HCT116 (cell line): ENCODE measurements at places on chromosomes 12 and 14. TPM values are rescaled to one million over a fixed set of nuclear protein-coding genes. Genes with fewer than 3 reads are reported as not detected.

CBLN3 gene
- total RNA-seq: 2.0 TPM

GRCh38 chr14:77014004-77014604 is 14.4 kb downstream of the IRF2BPL start:
- peaks cover 7% of the 10 kb centered on the region; the same call in 1 of the 2 replicates for H3K4me1 ChIP-seq
- H3K27me3 ChIP-seq: no peaks in the 10 kb centered on the region
- no peaks in the 10 kb centered on the region for H3K36me3 ChIP-seq
- no peak for DNase-seq
- H3K27ac ChIP-seq: no peak overlapping the region
- no peak overlapping the region for H3K4me3 ChIP-seq

PEBP1 gene
- 220 TPM for total RNA-seq

DNA sequence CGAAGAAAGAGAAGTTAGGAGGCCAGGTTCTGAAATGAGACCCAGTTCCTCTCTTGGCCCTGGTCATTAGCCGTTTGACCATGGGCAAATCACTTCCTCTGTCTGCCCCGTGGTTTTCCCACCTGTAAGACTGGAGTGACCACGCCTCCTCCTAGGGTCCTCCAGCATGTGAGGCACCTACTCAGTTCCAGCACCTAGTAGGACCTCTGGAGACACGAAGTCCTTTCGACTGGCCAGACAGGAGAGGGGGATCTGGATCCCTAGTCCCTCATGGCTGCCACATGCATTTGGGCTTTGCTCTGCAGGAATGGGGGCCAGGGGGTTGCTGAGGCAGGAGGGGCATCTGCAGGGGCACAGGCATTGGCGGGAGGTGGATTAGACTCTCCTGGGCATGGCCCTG is 16.3 kb downstream of the TRPV4 start:
- H3K4me1 ChIP-seq: peaks cover 6% of the 10 kb centered on the region; the same call in 1 of the 2 replicates
- no peak overlapping the region for H3K4me3 ChIP-seq
- no peak for DNase-seq
- no peaks in the 10 kb centered on the region for H3K36me3 ChIP-seq
- H3K27me3 ChIP-seq: no peaks in the 10 kb centered on the region
- H3K27ac ChIP-seq: no peak overlapping the region

TMEM132C gene
- not detected for total RNA-seq

DNA sequence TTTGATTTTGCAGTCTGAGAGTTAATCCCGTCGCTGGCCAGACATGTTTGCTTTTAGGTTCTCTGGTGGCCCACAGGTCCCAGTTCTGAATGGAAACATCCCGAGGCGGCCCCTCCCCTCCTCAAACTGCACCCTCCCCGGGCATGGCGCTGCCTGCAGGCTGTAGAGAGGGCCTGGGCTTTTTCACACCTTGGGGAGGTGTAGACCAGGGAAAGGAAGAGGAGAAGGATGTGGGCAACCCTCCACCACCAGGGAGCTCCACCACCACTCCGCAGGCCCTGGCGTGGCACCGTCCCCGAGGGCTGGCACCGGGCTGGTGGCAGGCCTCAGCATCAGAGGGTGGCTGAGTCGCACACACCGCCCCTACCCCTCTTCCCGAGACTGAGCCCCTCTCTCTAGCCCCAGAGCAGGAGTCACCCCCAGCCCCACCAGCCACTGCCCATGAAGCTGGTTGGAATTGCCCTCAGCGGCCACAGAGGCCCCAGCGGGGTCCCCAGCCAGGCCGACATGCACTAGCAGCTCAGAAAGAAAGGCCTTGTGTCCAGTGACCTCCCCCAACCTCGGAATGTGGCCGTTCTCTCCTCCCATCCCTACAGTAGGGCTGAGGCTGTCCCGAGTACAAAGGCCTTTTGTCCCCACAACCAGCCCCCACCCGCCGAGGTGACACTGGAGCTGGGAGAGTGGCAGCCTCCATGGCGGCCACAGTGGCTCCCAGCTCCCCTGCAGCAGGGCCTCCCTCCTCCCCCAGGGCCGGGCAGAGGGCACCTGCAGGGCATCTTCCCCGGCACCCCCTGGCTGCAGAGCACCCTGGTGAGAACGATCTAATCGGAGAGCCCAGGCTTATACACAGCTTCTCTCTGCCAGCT is 23.5 kb upstream of the INF2 start:
- H3K36me3 ChIP-seq: no peaks in the 10 kb centered on the region
- peak overlapping the region; percentile 73 for H3K27ac ChIP-seq
- peaks cover 43% of the 10 kb centered on the region for H3K4me1 ChIP-seq
- peak overlapping the region; percentile 22 for H3K4me3 ChIP-seq
- DNase-seq: peak; percentile 91

- no peak overlapping the region for H3K27ac ChIP-seq
- no peaks in the 10 kb centered on the region for H3K4me1 ChIP-seq
- no peaks in the 10 kb centered on the region for H3K36me3 ChIP-seq
- DNase-seq: no peak
- no peak overlapping the region for H3K4me3 ChIP-seq
Observed at GRCh38 chr14:31360919-31361662, 59.3 kb downstream of the HEATR5A start.

DNA sequence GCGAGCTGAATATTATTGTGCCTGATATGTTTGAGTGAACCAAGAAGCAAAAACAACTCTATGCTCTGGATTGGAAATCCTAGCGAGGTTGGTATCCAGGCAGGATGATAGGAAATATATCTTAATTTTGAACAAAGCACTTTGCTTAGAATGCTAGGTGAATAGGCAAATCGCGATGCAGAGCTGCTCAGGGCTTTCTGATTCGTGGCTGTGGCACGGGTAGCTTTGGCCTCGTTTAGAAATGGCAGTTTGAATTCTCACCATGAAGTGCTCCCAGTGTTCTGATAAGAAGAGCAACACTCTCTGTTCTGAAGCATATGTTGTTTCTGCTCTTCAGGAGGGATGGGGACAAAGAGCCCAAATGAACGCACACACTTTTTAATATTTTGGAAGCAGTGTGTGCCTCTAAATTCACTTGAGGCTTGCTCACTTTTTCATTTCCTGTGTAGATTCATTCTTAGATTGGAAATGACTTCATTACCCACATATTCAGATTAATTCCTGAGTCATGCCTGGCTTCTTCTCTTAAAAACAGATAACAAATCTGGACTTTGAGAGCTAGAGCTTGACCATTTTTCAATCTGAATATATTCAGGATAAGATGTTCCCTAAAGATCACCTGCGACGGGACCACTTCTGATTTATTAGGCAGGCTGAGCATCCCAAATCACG is 200.9 kb downstream of the RPAP3 start:
- no peak overlapping the region for H3K4me3 ChIP-seq
- no peak for DNase-seq
- no peaks in the 10 kb centered on the region for H3K36me3 ChIP-seq
- no peak overlapping the region for H3K27ac ChIP-seq
- no peaks in the 10 kb centered on the region for H3K4me1 ChIP-seq

- H3K4me3 ChIP-seq: no peak overlapping the region
- no peak for DNase-seq
- no peaks in the 10 kb centered on the region for H3K4me1 ChIP-seq
- no peak overlapping the region for H3K27ac ChIP-seq
Observed at GRCh38 chr12:66160704-66161103, 9.1 kb downstream of the TMBIM4 start.

GRCh38 chr12:93790472-93791152 is 113.4 kb downstream of the CRADD start:
- H3K27me3 ChIP-seq: no peaks in the 10 kb centered on the region
- DNase-seq: no peak
- H3K4me3 ChIP-seq: no peak overlapping the region

GRCh38 chr14:54743382-54743781 is 159.2 kb downstream of the GCH1 start:
- H3K4me1 ChIP-seq: no peaks in the 10 kb centered on the region
- H3K36me3 ChIP-seq: no peaks in the 10 kb centered on the region
- no peak overlapping the region for H3K27ac ChIP-seq
- no peak for DNase-seq

TECPR2 gene
- 12.2 TPM for total RNA-seq

GRCh38 chr12:108198043-108198442 is 69.0 kb downstream of the WSCD2 start:
- no peaks in the 10 kb centered on the region for H3K36me3 ChIP-seq
- H3K4me3 ChIP-seq: no peak overlapping the region

GRCh38 chr14:64968167-64968566 is 4.0 kb downstream of the RAB15 start:
- no peaks in the 10 kb centered on the region for H3K36me3 ChIP-seq
- no peaks in the 10 kb centered on the region for H3K27me3 ChIP-seq
- no peak overlapping the region for H3K4me3 ChIP-seq
- DNase-seq: no peak

DNA sequence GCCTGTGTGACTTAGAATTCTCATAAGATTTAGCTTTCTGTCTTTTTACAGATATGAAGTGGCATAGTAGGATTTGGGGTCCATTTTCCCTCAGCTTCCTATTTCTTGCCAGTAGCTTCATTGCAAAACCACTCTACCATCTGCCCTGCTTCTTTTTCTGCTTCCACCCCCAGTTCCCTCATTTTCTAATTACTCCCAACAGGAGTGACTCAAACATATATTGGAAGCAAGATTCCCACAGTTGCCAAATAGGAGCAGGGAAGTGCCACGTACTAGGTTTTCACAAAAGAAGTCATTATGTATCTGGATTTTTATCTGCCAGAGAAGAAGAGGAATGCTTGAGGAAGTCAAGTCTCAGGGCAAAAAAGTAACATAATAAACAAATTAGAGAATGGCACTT is 64.1 kb downstream of the ANO4 start:
- no peaks in the 10 kb centered on the region for H3K4me1 ChIP-seq
- no peak overlapping the region for H3K4me3 ChIP-seq
- no peaks in the 10 kb centered on the region for H3K27me3 ChIP-seq
- no peak for DNase-seq
- no peaks in the 10 kb centered on the region for H3K36me3 ChIP-seq

DNA sequence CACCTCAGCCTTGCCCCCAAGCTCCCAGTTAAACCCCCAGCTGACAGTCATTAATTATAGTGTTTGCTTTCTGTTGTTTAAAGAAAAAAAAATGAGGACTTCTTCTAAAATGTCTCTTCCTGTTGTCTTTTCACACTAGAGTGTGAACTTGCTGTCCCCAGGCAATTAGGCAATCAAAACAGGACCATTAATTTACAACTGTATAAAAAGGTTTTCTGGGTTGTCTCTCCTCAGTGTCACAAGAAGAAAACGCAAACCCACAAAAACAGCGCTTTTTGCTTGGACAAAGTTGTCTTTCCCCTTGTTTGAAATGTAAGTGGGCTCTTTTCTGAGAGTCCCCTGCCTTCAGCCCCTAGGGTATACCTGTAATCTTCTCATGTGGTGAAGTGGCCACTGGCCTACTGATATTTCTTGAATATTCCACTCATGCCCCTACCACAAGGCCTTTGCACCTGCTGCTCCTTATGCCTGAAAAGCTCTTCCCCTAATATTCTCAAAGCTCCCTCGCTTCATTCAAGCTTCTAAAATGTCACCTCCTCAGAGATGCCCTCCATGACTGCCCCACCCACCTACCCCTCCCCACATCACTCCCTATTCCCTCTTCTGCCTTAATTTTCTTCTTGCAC is 158.9 kb upstream of the PWP1 start:
- H3K4me3 ChIP-seq: no peak overlapping the region
- no peak for DNase-seq
- no peaks in the 10 kb centered on the region for H3K36me3 ChIP-seq
- H3K4me1 ChIP-seq: no peaks in the 10 kb centered on the region
- H3K27ac ChIP-seq: no peak overlapping the region

- H3K27me3 ChIP-seq: no peaks in the 10 kb centered on the region
- H3K4me1 ChIP-seq: peaks cover 2% of the 10 kb centered on the region; the same call in 1 of the 2 replicates
- H3K27ac ChIP-seq: no peak overlapping the region
- H3K4me3 ChIP-seq: no peak overlapping the region
Observed at GRCh38 chr14:22653012-22653621, 9.0 kb upstream of the OR6J1 start.

DNA sequence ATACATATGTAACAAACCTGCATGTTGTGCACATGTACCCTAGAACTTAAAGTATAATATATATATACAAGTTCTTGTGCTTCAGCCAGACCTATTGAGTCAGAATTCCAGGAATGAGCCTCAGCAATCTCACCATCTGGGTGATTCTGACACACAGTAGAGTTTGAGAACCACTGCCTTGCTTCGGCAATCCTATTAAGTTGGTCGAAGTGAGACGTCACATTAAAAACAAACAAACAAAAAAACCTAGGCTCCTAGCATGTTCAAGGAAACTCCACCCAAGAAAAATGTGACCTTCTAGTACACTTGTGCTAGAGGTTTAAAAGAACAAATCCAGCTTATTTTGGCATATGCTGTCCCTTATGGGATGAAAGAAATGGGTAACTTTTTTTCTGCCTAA is 115.8 kb downstream of the SINHCAF start:
- H3K27ac ChIP-seq: no peak overlapping the region
- DNase-seq: no peak
- no peaks in the 10 kb centered on the region for H3K36me3 ChIP-seq
- no peaks in the 10 kb centered on the region for H3K27me3 ChIP-seq
- no peak overlapping the region for H3K4me3 ChIP-seq
- H3K4me1 ChIP-seq: peaks cover 22% of the 10 kb centered on the region

KLRB1 gene
- total RNA-seq: not detected

GRCh38 chr14:53596853-53597525 is 359.6 kb downstream of the BMP4 start:
- peaks cover 9% of the 10 kb centered on the region for H3K4me1 ChIP-seq
- H3K36me3 ChIP-seq: no peaks in the 10 kb centered on the region
- no peak overlapping the region for H3K27ac ChIP-seq
- DNase-seq: no peak
